ENCODE measurements at places on chromosomes 2 and 18.

DNA sequence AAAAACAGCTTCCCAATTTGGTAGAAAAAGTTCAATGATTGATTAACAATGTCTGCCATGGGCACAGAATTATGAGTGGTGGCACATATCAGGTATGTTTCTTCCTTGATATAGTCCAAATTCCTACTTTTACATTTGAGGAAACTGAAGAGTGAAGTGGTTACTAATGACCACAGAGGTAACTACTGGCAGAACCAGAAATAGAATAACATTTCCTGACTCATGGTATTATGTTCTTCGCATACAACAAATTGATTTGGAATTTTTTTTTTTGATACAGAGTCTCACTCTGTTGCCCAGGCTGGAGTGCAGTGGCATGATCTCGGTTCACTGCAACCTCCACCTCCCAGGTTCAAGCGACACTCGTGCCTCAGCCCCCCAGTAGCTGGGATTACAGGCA is 6.0 kb upstream of the NFE2L2 start:
- DNase-seq = no peak

DNA sequence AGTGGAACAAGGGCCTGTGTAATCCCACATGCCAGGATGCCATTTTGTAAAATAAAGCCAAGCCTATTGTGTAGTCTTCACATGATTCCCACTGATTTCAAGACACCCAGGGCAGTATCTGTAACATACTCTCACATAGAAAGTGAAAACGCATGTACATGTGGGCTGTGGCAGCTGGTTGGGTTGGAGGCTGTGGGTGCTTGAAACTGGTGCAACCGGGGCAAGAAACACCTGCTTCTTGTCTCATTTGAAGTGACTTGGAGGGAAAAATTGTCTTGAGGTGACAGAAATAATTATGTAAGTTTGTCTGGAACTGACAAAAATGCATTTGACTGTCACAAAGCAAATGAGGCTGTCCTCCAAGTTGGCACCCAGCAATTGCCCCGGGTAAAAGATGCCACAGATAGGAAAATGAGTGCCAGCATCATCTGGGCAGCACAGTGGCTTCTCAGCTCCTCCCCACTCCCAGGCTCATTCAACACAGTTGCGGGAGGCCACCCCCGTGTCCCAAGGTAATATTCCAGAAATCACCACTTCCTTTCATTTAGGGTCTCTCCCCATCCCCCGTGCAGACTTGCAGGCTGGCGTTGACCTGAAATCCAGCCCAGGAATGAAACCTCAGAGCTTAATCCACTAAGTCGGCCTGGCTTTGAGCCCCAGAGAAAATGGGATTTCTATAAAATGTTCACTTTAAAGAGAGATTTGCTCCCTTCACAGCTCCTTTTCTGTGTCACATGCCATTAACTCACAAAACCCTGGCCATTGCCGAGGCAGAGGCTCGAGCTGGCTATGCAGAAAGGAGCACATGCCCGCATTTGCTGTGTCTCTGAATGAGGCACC is 293.9 kb upstream of the PARD3B start:
- DNase-seq = no peak

- no peak for DNase-seq
Observed at GRCh38 chr2:174585657-174586252, 11.8 kb downstream of the WIPF1 start.

GRCh38 chr18:70421471-70422390 is 132.9 kb downstream of the SOCS6 start:
- peak; percentile 94 for DNase-seq

DNA sequence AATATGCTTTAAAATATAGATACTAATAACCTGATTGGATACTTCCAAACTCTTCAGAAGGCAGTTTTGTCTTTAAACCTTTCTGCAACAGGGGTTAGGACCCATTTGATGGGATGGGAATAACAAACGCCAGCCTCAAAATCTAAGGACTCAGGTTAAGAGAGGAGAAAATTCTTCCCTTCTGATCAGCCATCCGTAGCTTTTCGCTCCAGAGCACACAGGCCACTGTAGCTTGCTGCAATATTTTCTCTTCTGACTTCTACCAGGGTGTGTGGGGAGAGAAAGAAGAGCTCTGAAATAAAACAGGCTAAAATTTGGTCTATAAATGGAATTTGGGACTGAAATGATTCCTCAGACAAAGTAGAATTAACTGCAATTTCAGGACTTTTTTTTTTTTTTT is 95.1 kb downstream of the ALPK2 start:
- DNase-seq = no peak

DNA sequence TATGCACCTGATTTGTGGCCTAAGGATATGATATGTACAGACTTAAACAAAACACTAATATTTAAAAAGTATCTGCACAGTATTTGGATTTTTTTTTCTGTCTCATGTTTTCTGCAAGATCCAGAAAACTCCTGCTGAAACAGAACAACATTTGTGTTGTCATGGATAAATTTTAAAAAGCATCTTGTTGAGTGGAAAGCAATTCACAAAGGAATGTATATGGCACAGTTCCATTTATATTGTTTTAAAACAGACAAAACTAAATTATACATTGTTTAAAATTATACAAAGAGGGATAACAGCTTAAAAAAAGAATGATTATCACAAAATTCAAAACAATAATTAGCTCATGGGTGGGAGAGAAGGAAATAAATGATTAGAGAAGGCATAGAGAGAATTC is 193.5 kb downstream of the PPP1R1C start:
- DNase-seq = no peak

DNA sequence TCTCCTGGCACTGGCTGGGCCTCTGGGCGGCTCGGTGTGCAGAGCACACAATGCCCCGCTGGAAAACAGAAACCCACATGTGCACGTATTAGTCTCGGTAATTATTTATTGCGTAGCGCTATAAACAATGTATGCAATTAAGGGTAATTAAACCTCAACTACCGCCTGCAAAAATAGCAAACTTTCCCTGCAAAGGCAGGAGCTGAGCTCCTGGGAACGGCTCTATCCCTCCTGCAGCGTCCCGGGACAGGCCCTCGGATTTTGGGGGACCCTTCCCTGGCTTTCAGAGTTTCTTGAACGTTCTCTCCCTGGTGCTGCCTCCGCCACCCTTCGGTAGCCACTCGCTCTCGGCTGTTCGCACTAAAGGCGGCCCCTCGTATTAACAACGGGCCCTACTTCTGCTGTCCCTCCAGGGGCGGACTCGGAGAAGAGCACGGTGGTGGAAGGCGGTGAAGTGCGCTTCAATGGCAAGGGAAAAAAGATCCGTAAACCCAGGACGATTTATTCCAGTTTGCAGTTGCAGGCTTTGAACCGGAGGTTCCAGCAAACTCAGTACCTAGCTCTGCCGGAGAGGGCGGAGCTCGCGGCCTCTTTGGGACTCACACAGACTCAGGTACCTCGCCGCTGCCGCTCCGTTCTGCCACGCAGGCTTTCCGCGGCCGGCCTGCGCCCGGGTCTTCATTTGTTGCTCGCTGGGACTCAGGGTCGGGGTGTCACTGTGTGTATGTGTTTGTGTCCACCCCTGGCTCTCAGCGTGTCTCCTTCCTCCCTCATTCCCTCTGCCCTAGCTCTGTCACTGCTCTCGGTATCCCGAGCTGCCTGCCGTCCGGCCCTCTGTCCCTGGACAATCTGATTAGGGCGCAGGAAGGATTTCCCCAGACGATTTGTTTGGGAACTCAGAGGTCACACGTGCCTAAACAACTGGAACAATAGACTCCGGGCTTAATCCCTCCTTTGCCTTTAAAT is 1.2 kb downstream of the DLX1 start:
- no peak for DNase-seq

GRCh38 chr2:126736133-126736874 is 80.3 kb downstream of the GYPC start:
- no peak for DNase-seq

GRCh38 chr2:40321822-40322221 is 130.1 kb downstream of the SLC8A1 start:
- no peak for DNase-seq

DNA sequence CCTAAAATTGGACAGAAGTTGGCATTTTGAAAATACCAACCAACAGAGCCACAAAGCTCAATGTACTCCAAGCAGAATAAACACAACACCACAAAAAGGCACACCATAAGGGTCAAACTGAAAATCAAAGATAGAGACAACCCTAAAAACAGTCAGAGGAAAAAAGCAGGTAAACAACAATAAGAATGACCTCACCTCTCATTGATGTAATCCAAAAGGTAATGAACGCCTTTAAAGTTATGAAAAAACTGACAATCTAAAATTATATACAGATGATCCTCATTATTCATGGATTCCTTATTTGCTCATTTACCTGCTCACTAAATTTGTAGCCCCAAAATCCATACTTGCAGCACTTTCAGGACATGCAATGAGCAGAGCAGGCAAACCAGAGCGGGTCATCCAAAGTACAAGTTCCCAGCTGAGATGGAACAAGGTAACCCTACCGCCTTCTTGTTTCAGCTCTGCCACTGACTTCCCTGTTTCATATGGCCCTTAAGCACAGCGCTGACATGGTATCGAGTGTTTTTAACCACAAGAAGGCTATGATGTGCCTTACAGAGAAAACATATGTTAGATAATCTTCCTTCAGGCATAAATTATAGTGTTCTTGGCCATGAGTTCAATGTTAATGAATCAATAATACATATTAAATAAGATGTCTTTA is 17.0 kb downstream of the RTN4 start:
- peak; percentile 73 for DNase-seq

- no peak for DNase-seq
Observed at GRCh38 chr18:49597157-49597931, 35.5 kb downstream of the LIPG start.

GRCh38 chr2:216857131-216857550 is 2.7 kb downstream of the TNP1 start:
- DNase-seq = peak; percentile 32

- no peak for DNase-seq
Observed at GRCh38 chr2:86319700-86320580, 17.5 kb downstream of the REEP1 start.

DNA sequence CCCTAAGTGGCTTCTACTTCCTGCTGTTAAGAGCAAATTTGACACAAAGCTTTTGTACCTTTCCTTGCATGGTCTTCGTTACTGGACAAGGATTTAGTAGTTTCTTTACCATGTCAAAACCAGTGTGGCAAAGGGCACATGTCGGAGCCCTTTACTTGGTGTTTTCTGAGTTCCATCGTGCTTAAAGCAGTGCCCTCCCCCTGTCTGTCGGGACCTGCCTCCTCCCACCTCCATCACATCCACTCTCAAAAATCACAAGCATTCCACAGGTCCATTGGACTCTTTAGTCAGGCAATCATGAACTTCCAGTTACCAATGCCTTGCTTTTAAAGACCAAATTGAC is 763 bp downstream of the CCDC141 start:
- no peak for DNase-seq

- DNase-seq = no peak
Observed at GRCh38 chr2:50620783-50621182, 411.1 kb downstream of the NRXN1 start.

- DNase-seq = peak; percentile 12
Observed at GRCh38 chr2:12051831-12052230, 305.4 kb downstream of the LPIN1 start.

DNA sequence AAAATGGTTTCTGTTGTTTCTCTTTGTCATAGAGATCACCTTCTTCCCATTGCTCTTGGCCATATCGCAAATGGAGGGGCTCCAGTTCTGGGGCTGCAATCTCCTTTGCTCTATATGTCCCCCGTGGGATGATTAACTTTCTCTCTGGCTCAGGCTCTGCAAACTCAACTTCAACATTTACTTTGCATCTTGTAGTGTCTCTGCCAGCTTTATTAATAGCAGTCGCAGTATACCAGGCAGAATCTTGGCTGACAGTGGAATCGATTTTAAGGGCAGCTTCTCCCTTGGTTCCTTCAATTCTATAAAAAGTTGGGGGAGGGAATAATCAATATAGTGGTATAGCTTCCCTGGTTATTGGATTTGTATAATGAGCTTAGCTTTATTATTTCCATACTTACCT is 30.5 kb downstream of the TTN start:
- DNase-seq = no peak

GRCh38 chr2:136238286-136239078 is 120.5 kb upstream of the CXCR4 start:
- peak; percentile 94 for DNase-seq

DNA sequence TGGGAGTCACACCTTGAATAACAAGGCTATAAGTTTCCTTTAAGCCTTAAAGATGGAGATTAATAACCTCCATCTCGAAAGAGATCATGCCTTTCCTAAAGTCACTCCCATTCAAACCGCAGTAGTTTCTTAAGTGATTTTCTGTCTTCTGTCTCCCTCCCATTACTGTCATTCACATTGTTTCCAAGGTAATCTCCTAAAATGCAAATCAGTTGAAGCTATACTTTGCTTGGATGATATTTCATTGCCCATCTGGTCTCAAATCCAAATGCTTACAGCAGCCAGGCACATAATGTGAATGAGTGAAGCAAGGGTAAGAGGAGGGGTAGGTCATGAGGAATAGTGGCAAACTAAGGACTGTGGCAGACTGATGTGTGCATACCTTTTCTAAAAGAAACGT is 116.4 kb downstream of the CCDC141 start:
- no peak for DNase-seq

DNA sequence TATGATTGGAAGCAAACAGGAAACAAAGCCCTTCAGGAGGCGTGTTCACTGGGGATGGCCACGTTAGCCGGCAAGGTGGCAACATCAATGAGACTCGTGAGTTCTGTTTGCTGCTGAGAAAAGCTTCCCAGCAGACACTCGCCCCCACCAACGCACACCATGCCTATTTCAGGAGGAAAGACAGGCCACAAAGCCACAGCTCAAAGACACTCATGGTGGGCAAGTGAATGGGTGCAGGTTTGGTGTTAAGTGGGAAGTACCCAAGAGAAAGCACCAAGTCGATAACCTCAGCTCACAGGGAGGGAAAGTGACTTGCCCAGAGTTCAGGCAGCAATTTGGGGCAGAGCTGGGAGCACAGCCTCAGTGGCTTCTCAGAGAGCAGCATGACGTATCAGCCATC is 10.5 kb upstream of the MTERF4 start:
- no peak for DNase-seq

DNA sequence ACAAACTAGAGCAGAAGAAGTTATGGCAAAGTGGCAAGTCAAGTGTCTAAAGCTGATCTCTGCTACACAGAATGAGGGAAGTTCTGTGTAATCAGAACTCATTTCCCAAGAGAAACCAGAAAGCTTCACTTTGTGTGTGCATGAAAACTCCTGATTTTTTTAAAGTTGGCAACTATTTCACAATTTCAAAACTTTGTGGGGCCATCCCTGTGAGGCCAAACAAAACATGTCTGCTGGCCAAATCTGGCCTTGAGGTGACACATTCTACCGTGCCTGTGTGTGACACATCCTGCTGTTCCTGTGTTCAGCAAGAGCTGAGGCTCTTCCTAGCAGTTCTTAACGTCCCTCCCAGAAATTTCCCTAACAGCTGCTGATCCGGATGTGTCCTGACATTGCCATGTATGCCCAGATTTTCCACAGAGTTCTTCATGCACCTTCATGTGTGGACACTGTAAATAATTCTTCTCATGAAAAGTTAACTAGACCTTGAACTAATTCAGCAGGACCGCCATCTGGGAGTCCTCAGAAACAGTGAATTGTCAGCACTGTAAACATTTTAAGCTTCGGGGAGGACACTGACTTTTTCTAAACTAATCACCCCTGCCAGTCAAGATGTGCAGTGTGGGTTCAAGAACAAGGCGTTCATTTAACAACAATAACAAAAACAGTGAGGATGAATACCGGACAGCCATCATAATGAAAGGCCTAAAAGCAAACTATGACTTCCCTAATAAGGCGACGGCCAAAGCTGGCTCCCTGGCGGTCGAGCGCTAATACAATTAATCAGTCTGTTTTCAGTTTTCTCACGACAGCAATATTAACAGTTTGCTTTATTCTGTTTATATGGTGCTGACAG is 99.0 kb downstream of the PLEKHM3 start:
- peak; percentile 75 for DNase-seq
